ENCODE measurements at places on chromosomes 2 and 18.
A peak's percentile ranks its signal among the peaks of the same experiment; 100 is the strongest.

GRCh38 chr2:10374362-10374943 is 71.7 kb downstream of the HPCAL1 start:
- no peak for DNase-seq

DNA sequence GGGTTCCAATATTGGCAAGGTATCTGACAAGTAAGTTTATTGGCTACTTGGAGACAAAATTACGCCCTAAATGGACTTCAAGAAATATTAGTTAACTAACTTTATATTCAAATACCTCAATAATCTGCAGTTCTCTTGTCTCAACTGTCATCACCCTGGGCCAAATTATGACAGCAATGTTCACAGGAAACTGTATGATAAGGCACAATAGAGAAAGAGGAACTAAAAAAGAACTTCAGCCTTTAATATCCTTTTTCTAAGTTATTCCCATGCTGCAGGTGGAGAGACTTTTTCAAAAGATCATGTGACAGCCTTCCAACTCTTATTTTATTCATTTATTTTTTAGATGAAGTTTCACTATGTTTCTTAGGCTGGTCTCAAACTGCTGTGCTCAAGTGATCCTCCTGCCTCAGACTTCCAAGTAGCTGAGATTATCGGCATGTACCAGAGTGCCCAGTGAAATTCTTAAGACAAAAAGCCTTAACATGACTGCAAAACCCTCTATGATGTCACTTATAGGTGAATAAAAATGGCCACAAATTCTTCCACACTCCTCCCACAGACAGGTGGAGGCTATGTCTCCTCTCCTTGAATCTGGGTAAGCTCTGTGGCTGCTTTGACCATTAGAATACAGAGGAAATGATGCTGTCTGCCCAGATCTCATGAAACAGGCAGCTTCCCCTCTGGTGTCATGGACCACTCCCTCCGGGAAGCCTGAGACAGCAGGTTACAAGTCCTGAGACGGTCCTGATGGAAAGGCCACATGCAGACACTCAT is 211.0 kb downstream of the TGIF1 start:
- no peak for DNase-seq

DNA sequence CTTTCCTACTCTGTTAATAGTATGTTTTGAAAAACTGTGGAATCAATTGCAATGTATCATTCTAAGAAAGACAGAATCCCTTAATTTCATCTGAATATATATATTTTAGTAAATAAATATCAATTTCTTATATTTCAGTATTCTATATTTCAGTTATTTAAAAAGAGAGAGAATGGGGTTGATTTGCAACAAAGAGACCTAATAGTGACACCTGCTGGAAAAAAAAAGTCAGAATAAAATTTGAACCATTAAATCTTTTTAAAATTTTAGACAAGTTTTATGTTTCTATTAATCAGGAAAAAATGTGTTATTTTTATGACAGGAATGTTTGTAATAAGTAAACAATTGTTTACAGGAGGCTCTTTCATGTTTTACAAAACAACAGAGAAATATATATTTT is 20.7 kb upstream of the CCNT2 start:
- DNase-seq = no peak

- peak; percentile 75 for DNase-seq
Observed at GRCh38 chr2:172962824-172963223, 112.8 kb upstream of the MAP3K20 start.

DNA sequence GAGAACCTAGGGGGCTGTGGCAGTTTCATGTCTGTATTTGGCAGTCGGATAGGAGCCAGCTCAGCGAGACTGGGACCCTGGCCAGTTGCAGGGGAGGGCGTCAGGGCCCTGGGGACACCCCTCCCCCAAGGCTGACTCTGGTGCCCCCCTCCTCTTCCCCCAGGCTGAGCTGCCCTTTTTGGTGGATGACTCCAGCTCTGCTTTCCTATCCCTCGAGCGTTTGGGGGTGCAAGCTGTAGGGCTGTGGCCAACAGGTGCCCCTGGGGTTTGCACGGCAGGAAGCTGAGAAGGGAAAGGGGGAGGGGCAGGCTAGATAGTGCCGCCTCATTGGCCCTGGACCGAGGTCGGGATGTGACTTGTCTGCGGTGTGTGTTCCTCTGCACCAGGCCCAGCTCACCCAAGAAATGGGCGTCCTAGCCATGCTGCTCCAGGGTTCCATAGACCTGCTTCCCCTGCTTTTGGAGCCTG is 26.4 kb downstream of the SPEG start:
- DNase-seq = peak; percentile 57

DNA sequence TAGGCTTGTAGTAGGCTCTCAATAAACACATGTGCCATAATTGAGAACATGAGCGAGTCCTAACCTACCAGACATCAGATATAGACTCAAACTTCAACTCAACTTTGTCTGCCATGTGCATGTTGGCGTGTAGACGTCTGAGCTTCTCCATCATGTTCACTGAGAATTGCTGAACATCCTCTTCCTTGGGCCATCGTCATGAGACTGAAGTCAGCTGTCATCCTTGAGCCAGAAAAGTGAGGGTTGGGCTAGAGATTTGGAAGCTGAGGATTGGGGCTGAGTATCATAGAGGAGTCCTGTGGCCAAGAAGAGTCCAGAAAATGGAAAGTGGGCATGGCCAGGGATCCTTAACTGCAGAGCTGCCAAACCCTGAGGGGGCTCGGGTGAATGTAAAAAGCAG is 7.8 kb upstream of the EFR3B start:
- no peak for DNase-seq

GRCh38 chr2:205811387-205811786 is 129.1 kb downstream of the NRP2 start:
- no peak for DNase-seq

DNA sequence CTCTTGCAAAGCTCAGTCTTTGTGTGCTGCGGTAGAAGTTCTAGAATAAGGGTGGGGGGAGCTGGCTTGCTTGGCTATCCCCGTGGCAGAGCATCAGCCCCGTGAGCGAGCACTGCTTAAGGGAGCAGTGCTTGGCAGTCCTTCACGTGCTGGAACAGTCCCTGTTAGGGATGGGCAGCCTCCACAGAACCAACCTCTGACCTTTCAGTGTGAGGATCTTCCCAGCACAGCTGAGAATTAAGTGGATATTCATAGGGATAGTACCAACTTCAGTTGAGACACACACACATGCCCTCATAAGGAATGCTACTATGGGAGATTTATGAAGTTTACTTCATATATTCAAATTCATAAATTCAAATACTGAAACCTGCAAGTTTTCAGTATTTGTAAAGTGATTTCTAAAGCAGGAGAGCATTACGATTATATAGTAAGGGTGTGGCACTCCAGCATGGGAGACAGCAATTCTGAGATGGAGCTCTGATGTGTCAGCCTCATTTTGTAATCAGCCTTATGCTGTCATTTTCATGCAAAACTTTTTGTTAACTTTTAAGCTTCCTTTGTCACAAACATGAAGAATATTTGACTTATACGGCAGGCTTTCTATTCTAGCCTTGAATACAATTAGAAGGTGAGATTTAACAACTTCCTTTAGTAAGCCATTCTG is 39.5 kb downstream of the ATP9B start:
- DNase-seq = no peak

DNA sequence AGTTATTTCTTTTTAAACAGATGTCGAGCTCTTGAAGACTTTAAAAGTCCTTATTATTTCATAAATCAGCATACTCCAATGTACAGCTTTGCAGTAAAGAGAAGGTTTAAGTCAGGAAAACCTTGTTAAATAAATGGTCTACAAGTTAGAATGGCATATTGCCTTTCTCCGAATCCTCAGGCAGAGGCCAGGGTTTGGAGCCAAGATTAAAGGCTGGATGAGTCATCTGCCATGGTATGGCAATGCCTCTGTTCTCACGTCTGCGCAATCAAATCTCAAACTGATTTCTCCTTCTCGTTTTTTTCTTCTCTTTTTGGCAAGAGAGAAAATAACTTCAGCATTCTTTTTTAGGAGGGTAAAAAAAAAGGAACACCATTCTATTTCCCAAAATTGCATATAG is 5.6 kb upstream of the KCNJ3 start:
- DNase-seq = peak; percentile 6

DNA sequence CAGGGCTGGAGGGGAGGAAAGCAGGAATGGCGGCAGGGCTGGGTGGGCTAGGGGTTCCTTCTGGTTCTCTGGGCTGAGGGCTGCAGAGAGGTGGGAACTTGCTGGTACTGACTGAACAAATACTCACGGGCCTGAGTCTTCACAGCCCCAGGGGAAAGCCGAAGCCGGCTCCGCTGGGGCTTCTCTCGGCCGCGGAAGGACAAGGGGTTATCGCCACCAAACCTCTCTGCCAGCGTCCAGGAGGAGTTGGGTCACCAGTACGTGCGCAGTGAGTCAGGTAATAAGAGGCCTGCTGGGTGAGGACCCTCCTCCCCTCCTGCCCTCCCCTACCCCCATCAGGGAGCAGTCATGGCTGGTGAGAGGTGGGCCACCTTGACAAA is 13.5 kb upstream of the GMPPA start:
- DNase-seq = no peak

DNA sequence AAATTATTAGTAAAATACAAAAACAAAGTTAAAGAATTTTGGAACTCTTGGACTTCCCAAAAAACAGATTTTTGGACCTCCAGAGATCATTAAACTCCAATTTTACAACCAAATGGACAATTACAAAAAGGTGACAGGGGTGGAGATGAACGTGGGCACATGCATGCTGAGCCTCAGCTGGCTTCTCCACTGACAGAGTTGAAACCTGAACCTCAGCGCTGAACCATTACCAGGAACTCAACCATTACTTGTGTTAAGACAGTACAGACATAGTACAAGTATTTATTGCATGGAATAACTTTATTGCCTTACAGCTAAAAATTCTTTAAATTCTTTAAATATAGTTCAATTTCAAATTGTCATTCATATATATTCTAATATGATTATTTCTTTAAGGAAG is 33.0 kb upstream of the KIDINS220 start:
- no peak for DNase-seq

DNA sequence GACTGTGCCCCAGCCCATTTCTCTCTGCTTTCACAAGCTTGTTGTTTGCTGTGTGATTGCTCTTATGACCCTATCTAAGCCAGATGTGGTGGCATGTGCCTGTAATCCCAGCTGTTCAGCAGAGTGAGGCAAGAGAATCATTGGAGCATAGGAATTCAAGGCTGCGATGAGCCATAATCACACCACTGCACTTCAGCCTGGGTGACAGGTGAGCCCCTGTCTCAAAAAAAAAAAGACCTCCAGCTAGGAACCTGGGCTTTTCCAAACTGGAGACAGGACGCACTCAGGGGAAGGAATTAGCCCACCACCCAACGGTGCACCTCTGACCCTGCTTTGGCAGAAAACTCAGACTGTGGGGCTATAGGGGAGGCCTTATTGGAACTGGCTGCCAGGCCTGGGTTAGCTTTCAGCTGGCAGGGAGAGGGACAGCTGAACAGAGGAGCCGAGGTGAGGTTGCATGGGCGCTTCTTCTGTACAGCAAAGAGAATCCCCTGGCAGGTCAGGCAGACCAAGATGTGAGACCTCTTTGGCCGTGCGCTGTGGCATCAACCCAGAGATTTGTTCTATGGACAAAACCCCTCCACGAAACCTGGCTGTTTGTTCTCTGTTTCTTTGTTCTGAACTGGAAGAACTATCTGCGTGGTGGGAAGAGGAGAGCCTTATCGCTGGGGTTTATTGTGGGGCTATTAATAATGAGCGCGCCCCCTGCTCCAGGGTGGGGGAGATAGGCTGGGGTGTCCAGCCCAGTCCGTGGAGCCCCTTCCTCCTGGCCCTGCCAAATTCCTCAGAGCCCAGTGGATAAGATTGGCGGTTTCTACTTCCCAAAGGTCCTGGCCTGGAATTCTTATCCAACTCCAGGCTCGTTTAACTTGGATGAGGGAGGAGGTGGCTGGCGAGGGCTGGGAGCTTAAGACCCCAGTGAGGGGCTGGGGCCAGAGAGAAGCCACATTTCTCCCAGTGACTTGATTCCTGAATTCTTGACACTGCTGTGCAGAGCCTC is 38.8 kb upstream of the SMAD7 start:
- DNase-seq = no peak

- DNase-seq = no peak
Observed at GRCh38 chr2:80028584-80028983, 276.0 kb downstream of the LRRTM1 start.

GRCh38 chr2:188609321-188610049 is 317.8 kb downstream of the GULP1 start:
- DNase-seq = peak; percentile 42

- DNase-seq = no peak
Observed at GRCh38 chr2:136439064-136439676, 321.2 kb upstream of the CXCR4 start.

- peak; percentile 75 for DNase-seq
Observed at GRCh38 chr2:234678711-234679110, 181.8 kb upstream of the ARL4C start.

GRCh38 chr2:9091811-9092210 is 88.3 kb upstream of the MBOAT2 start:
- peak; percentile 84 for DNase-seq

DNA sequence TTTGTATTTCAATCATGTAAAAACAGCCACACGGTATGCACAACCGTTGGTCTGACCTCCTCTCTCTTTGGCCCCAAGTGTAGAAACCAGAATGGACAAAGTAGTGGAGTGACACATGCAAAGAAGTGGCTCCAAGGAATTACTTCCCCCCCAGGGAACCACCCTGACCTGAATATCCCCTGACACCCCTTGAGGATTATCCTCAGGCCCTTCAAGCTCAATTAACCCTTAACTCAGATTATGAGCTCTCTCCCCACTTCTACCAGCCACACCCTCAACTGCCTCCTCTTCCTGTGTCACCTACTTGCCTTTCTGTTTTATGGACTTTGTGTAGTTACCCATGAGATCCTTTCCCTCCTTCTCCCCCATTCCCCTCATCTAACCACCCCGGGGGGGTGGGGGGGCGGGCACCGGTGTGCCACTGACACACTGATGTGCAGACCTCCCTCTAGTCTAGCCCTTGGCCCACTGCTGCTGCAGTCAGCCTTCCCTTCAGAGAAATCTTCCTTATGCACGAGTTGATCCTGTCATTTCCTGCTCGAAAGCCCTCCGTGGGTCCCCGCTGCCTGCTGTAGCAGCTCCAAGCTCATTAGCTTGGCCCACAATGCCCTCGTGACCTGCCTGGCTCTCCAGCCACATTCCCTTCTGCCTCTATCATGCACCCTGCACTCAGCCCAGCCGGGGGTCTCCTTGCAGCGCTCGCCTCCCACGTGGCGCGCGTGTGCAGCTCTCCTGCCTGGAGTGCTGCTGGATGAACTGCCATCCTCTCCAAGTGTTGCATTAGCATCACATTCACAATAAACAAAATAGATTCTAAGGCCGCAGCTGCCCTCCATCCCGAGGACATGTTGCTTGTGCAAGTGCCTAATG is 40.1 kb upstream of the TMEM177 start:
- peak; percentile 18 for DNase-seq

DNA sequence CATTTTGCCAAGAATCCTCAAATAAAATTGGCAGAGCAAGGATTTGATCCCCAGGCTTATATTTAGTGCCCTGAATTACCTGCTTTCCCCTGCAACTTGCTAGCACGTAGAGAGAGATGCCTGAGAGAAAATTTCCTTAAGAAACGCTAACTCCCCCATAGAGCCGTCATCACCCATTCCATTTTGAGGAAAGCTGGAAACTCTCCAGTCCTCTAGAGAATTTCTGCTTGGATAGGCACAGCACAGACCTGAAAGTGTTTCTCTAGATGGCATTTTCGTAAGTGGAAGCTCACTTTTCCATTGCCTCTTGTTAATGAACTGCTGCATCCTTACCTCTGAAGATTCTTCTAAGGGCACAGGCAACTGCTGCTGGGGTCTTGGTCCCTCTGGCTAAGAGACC is 277.8 kb upstream of the SIX2 start:
- no peak for DNase-seq

GRCh38 chr18:7206217-7206616 is 24.7 kb upstream of the LRRC30 start:
- DNase-seq = no peak

- DNase-seq = no peak
Observed at GRCh38 chr2:218224186-218224585, 7.2 kb downstream of the ARPC2 start.

GRCh38 chr2:8059255-8059654 is 622.6 kb upstream of the ID2 start:
- DNase-seq = no peak
